NCI-H526 treated with DMSO at 0.1 percent for 48 hours (cell line): ENCODE measurements at places on chromosomes 2 and 18.

- DNase-seq: peak; percentile 60
Observed at GRCh38 chr2:201730651-201731285, 32.3 kb upstream of the MPP4 start.

GRCh38 chr2:219002395-219003266, 9.4 kb upstream of the CRYBA2 start:
- DNase-seq: peak; percentile 80

- DNase-seq: no peak
Observed at GRCh38 chr2:81093031-81093430, 788.5 kb upstream of the LRRTM1 start.

DNA sequence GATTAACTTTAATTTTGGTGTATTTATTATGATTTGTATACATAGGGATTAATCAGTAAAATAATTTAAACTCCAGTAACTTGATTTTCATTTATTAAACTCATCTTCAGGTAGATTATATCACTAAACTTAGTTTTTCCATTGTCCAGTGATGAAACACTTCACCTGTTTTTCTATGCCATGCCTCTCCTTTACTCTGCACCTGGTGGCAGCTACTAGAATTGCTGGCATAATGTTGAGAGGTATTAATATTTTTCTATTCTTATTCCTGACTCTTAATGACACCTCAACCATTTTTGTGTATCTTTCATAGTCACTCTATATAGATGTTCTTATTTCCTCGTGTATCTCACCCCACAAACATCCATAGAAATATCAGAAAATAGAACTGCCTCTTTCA, 940.3 kb upstream of the CRIM1 start:
- no peak for DNase-seq

GRCh38 chr2:174074831-174075230, 109.7 kb upstream of the SP3 start:
- no peak for DNase-seq

DNA sequence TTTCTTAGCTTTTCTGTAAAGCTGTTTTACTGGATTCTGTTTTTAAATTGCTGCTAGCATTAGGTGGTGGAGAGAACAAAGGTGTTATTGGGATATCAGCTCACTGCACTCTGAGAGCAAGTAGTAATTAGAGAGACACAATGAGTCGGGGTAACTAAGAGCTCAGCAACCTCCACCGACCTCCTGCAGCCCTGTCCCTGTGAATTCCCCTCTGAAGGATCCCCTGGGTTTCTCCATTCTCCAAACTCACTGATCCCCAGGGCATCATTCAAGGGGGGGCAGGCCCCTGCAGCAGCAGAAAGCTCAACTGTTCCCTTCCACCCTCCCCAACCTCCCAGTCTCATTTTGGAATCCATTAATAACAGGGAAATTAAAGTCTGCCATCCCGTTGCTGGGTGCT, 73.0 kb downstream of the MTCL1 start:
- no peak for DNase-seq

GRCh38 chr18:56921896-56922480, 224.9 kb upstream of the BOD1L2 start:
- peak; percentile 53 for DNase-seq

GRCh38 chr2:107595749-107596148, 230.9 kb upstream of the RGPD4 start:
- DNase-seq: no peak

DNA sequence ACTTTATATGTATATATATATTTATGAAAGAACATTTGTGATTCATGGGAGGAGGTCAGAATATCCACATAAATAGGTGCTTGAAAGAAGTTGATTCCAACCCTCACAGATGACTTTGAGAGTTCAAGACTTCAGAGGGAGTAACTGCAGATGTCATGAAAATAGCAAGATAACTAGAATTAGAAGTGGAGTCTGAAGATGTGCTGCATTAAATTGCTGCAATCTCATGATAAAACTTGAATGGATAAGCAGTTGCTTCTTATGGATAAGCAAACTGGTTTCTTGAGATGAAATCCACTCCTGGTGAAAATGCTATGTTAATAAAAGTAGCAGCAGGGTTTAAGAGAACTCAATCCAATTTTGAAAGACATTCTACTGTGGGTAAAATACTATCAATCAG, 40.2 kb downstream of the G6PC2 start:
- DNase-seq: no peak

GRCh38 chr2:241255542-241256167, 59.8 kb downstream of the HDLBP start:
- DNase-seq: no peak

DNA sequence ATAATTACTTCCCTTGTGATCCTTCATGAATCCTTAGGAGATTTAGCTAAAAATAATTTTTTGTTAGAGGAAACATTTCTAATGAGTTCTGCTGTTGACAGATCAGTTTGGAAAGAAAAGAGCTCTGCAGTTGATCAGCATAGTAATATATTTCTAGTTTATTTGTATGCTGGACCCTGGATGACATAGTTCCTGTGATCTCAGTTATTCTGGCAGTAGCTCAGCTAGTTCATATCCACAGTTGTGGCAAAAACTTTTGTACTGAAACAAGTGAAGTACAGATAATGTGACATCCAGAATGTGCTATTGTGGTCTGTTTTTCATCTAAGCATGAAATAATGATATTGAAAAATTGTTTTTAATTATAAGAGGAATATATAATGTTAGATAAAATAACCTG, 33.7 kb downstream of the ABI2 start:
- no peak for DNase-seq

DNA sequence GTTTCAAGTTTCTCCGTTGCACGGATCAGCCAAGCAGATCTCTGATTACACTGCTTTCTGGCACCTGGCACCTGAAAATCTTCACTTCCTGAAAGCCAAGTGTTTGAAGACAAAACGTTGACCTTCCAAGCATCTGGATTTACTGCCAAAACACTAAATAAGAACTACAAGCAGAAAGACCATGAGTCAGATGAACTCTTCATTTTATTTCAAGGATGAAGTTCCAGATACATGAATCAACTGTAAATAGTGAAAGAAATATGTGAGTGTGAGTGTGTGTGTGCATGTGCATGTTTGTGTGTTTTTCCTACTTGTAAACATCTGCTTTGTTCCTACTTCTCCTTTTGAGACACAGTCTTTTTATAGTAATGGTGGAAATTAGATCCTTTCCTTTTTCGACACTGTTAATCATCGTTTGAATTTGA, 60.0 kb upstream of the DTNA start:
- no peak for DNase-seq

- no peak for DNase-seq
Observed at GRCh38 chr2:122062506-122062905, 307.1 kb downstream of the TSN start.

DNA sequence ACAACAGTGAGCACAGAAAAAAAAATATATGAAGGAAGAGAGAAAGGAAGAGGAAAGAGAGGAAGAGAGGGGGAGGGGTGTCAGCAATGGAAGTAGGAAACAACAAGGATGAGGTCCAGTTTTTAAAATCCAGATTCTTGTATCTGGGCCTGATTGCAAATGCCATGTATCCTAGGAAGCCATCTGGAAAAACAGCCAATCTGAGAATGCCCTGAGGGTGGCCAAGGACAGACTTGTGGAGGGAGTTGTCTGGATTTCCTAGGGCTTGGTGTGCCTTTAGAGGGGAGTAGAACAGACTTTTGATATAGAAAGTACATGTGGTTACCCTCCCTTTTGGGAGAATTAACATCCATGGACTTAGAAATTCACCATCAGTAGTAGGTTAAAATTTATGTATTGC, 47.1 kb downstream of the PRKCE start:
- DNase-seq: no peak
